ENCODE measurements at places on chromosomes 5 and 9.

DNA sequence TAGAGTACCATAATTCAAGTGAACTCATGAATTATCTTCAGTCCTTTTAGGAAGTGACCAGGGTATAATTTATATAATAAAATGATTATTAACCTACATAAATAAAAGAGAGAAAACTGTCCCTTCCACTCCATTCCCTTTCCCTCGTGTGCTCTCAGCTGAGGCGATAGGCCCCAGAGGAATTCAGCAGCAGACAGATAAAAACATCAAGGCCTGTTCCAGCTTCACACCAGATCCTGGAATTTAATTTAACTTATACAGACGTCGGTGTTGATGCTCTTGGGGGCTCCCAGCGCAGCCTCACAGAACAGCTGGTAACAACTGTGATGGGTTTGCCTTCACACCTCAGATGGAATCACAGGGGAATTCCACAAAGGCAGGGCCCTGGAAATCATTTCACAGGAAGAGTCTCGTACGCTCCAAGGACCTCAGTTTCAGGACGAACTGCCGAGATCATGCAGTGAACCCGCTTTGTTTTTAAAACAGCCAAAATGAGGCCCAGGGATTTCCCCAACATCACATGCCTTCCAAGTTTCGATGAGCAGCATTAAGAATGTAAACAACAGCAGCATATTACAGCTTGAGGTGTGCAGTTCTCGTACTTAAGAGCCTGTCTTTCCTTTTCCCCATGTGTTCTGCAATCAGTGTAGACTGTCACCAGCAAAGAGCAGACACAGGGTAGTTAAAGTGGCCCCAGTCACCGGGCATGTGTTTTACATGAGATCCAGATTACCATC is 73.6 kb upstream of the ALDH1B1 start:
- no peak for DNase-seq

- DNase-seq: no peak
Observed at GRCh38 chr9:134693641-134694367, 52.2 kb downstream of the COL5A1 start.

GRCh38 chr5:25006734-25007133 is 362.0 kb upstream of the CDH10 start:
- no peak for DNase-seq

DNA sequence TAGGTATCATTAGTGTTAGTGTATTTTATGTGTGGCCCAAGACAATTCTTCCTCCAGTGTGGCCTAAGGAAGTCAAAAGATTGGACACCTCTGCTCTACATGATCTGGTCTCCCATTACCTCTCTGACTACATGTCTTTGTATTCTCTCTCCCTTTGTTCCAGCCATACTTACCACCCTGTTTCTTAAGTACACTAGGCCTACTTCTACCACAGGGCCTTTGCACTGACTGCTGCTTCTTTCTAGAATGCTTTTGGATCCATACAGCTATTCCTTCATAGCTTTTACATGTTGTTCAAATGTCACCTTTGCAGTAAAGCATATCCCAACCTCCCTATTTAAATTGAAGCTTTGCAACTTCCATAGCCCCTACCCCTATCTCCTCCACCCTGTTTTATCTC is 5.4 kb downstream of the XRCC4 start:
- DNase-seq: no peak

DNA sequence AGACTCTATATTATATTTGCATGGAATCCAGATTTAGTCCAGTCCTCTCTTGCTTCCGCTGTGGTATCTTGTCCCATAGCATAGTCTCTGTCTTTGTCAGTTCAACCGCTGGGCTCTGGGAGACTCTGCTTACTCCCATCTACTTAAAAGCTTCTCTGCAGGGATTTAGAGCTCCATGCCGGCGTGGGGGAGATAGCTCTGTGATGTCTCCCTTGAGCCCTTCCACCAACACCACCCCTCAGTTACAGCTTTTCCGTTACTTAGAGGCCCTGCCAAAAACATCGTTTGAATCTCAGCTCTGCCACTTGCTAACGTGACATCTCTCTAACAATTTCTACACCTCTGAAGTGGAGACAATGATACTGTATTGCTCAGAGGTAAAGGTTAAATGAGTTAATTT is 306.1 kb upstream of the ZNF608 start:
- DNase-seq: no peak

DNA sequence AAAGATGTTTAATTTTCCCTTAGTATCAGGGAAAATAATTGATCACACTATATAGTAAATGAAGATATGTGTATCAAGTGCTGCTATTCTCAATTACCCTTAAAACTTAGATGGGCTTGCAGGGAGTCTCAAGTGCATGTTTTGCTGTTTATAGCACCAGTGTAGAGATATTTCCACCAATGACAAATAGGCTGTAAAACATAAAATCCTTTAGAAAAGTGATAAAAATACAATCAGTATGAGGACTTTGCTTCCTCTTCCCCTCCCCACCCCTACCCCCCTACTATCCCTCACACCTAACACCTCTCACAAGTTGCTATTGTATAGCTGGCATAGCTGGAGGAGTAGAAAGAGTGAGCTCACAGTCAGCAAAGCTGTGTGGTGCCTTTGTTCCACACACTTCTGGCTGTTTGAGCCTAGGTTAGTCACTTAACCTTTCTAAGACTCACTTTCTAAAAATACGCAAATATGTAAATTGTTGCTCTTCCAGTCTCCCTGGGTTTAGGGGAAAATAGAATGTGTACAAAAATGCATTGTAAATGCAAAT is 93.1 kb downstream of the PDE4D start:
- DNase-seq: no peak

GRCh38 chr5:57298295-57298984 is 124.6 kb downstream of the GPBP1 start:
- peak; percentile 83 for DNase-seq

- DNase-seq: no peak
Observed at GRCh38 chr5:138179277-138179857, 455 bp downstream of the KIF20A start.

DNA sequence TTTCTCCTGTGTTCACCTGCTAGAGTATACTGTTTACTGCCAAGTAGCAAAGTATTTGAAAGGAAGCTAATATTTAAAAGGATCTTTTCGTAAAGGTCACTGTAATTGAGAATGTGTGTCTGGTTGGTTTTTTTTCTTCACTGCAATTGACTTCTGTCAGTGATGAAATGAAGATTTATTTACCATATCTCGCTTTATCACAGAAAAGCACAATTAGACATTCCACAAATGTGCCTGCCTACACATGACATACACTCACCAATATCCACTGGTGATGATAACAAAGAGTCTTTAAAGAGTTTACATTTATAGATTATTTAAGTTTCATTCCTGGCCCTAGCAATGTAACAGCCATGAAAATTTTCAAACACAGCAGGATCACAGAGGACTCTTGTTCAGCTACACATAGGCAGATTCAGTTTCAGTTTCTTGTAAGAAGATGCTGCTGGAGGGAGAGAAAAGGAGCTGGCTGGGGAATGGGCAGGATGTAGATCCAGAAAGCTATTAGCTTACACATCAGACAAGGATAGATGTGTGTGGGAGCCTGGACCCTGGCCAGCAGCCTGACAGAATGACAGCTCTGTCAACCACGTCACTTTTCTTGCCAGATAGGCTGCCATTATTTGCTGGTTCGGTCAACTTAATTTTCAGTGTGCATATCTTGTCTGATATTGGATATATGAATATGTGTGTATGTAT is 104.0 kb downstream of the GDNF start:
- DNase-seq: no peak

- no peak for DNase-seq
Observed at GRCh38 chr9:126652140-126652582, 38.4 kb downstream of the LMX1B start.

DNA sequence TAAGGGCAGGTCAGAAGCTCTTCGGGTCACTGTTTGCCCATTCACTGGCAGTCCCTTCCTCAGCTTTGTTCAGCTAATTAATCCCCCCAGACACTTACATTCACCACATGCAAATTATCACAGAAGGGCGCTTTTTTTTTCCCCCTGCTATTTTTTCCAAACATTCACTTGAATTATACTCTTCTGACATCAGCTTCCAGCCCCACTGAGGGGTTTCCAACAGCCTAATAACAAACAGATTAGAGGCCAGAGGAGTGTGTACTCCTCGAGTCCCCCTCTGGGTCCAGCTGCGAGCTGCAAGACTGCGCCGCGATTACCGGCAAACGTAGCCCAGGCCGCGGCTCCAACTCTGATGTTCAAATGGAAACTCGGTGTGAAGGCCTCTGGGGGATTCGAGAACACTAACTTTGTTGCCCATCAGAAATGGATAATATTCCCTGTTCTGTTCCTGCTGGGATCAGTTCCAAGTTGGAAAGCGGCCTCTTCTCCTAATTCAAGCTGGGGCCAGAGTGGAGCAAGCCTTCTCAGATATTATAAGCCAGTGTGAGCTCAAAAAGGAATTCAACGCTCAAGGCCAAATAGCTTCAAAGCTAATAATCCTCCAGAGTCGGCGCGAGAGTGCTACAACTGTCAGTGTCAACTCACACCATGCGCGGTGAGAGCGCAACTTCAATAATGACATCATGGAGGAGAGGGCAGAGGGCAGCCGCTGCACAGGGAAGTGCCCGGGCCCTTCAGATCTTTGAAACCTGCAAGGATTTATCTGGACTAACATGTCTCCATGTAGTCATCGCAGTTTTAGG is 560.8 kb downstream of the BNC2 start:
- DNase-seq: no peak

- no peak for DNase-seq
Observed at GRCh38 chr9:116998305-116998704, 311.2 kb downstream of the TRIM32 start.

DNA sequence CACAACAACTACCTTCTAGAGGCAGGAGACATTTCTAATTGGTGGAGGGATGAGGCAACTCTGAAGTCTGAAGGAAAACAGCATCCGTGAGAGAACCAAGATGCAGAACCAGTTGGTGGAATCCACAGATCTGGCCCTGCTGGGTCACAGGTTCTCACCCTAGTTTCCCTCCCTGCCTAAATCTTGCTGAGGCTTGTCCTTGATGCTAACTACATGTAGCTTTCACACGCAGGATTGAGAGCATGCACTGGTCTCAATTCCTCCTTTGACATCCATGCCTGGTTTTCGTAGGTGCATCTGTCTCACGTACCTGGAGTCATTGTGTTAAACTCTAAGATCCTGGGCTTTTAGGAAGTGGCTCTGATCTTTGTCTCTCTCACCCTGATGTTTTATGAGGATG is 9.7 kb upstream of the F2RL1 start:
- DNase-seq: no peak

GRCh38 chr9:99602854-99603253 is 218.8 kb upstream of the NR4A3 start:
- DNase-seq: no peak

GRCh38 chr5:14440582-14441431 is 140.8 kb upstream of the OTULINL start:
- DNase-seq: no peak

DNA sequence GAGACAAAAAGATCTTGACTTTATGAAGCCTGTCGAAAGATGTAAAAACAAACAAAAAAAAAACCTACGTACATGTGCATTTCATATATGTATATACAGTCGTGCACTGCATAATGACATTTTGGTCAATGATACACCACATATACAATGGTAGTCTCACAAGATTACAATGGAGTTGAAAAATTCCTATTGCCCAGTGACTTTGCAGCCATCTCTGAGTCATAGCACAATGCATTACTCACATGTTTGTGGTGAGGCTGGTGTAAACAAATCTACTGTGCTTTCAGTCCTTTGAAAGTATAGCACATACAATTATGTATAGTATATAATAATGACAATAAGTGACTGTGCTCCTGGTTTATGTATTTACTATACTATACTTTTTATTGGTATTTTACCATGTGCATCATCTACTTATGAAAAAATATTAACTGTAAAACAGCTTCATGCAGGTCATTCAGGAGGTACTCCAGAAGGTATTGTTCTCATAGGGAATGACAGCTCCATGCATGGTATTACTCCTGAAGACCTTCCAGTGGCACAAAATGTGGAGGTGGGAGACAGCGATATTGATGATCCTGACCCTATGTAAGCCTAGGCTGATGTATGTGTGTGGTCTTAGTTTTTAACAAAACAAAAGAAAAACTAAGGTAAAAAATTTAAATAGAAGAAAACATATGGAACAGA is 73.7 kb upstream of the FST start:
- no peak for DNase-seq

DNA sequence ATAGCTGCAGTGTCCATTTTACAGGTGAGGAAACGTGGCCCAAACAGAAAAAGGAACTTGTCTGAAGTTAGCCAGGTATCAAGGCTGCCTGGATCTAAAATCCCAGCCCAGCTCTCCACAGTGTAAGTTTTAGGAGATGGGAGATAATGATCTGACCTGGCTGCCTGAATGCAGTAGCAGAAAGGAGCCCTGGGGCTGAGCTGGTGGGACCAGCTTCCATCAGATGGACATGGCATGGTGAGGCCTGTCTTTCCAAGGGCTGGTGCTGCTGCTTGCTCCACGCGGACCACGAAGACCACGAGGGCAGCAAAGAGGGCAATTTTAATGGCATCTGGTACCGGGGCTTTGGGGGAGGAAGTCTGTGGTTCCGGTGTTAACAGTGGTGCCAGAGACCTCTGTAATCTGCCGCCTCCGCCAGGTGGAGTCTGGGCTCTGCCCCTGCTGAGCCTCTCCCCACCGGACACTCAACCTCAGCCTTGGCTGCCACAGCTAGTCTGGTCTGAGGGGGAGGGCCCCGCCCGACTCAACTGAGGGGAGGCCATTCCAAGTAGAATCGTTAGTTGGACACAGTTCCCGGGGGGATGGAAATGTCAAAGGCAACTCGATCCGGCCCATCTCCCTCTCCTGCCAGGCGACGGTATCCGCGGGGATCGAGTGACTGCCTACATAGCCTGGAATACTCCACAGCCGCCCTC is 650 bp downstream of the MYORG start:
- DNase-seq: no peak

DNA sequence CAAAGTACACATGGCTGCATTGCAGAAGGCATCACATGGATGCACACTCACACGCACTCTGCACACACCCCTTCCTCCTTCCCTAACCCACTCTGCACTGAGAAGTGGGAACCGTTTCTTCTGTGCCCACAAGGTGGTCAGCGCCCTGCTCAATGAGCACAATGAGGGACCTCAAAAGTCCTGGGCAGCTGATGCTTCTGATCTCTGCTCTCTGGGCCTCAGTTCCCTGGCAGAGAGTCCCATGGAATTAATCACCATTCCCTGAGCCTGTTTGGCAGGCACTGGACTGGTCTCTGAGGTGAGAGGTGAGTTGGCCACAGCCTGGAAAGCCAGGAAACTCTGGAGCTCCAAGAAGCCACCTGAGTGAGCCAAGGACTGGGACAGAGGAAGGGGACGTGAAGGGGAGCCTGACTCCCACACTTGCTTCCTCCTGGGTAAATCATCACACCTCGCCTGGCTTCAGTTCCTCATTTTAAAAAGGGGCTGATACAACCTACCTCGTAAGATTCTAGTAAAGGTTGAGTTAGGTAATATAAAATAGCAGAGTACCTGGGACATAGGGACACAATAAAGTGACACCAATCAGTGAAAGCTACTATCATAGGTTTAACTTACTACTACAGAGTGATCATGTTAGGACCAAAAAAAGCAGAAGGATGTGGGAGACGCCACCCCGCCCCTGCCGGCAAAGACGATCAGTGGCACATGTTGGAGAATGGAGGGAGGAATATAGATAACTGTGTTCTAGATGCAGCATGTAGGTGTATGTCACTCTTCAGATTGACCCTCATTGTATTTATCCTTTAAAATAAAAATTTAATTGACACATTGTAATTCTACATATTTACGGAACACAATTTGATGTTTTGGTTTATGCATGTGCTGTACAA is 21.1 kb upstream of the IGFBPL1 start:
- no peak for DNase-seq
